ENCODE measurements at places on chromosomes 7 and 10.
A peak's percentile ranks its signal among the peaks of the same experiment; 100 is the strongest.

DNA sequence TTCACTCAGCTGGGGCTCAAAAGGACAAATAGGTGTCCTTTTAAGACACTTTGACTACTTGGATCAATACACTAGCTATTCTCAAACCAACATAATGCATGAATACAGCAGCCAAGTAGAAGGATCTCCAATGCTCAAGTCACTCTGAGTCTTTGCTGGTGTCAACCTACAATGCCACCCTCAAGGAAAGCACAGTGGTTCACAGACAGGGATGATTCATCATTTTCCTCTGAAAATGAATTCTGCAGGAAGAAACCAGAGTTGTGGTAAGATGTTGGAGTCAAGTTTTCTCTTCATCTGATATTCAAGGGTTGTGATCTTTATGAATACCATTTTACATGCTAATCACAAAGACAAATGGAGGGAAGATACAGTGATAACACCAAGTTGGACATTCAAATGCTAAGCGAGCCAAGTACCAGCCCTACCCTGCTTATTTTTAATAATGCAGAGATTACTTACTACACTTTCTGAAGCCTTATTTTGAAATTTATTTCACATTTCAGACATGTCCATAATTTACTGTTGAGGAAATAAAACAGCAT lies 143.1 kb upstream of the FGFR2 start:
- DNase-seq, result no peak

DNA sequence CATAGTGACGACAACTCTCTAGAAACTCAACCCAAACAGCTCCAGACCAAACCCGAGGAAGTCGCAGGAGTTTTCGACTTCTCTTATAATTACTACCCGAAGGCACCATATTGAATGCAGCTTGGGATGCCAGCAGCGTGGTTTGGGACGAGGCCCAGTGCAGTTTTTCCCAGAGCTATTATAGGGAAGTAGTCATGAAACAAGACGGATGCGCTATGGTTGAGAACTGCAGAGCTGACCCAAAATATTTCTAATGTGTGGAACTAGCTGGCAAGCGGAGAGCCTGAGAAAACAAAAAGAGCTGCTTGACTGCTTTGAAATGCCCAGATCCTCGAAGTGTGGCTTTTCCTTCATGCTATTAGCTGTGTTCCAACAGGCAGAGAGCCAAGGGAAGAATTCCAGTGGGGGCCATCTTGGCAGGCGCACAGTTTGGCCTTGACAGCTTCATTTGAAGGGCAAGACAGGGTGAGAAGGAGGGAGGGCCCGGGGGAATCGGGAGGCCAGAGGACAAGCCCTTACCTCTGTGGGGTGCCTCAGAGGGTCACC lies 122.7 kb downstream of the CUL2 start:
- no peak for DNase-seq

DNA sequence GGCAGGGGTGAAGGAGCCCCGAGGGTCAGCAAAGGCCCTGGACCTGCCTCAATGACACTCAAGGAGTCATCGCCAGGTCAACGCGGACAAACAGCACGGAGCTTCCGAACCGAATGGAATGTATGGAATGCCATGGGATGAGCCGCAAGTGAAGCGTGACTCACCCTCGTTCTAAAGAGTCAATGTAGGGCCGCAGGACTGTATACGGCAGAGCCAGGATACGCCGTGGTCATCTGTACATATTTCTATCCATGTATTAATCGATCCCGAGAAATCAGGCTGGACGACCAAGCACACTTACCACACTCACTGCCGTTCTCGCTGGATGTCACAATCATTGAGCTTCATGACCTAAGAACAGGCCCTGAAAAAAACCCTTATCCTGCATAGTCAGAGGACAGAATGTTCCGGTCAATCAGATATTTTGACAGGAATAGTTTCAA lies 4.3 kb downstream of the SNX8 start:
- peak; percentile 55 for DNase-seq

DNA sequence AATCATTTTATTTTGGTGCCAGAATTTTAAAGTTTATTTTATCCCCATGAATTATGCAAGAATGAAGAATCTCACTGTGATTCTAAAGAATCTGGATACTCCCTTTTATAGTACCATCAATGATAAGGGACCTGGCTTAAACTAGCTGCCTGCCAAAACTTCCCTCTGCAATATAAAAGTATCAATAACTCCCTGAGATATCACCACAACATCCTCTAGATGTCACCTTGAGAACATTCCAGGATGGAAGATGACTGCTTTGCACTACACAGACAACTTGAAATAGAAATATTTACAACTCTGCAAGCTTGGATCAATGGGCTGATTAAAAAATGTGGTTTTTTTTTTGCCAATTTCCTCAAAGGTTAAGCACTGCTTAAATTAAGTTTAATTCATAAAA lies 142.1 kb downstream of the SLC25A13 start:
- DNase-seq, result no peak

- DNase-seq, result no peak
Observed at GRCh38 chr7:144109283-144109682, at the start of gene OR2A2. TSS of gene OR2A2 (plus strand) at chr7:144109583. CDS start at chr7:144109583, 0 bp downstream.

DNA sequence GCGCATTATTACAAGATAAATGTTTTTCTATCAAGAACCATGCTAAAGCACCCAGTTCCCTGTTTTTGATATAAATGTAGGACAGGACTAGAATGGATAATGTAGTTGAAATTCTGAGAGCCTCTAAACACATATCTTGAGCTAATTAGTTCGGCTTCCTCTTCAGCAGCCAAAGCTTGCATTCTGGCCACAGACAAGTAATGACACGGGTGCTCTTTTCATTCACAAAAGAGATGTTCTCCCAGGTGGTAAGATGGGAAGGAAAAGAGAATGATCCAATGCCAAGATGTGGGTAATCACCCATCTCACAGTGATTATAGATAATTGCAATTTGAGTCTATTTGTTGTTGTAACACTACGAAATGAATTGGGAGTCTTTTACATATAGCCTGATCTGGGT lies 246.5 kb downstream of the KIAA1217 start:
- DNase-seq, result no peak

DNA sequence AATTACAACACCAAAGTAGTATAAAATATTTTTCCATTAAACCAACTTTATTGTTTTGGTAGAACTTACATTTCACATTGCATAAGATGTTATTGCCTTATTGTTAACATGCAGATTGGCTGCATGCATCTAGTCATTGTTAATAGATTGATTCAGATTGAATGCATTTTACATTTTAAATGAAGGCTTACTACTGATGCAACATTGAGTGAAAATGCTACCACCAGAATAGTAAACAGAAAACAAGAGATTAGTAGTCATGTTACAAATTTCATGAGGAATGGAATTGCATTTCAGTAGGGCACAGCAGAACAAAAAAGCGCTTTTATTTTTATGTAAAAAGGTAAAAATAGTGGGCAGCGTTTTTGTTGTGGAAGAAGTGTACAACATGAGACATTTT lies 298.3 kb downstream of the ARL4A start:
- no peak for DNase-seq

GRCh38 chr10:103613616-103614015 lies 120.1 kb downstream of the NEURL1 start:
- no peak for DNase-seq

GRCh38 chr10:112986544-112987190 lies 36.6 kb downstream of the TCF7L2 start:
- DNase-seq, result no peak

DNA sequence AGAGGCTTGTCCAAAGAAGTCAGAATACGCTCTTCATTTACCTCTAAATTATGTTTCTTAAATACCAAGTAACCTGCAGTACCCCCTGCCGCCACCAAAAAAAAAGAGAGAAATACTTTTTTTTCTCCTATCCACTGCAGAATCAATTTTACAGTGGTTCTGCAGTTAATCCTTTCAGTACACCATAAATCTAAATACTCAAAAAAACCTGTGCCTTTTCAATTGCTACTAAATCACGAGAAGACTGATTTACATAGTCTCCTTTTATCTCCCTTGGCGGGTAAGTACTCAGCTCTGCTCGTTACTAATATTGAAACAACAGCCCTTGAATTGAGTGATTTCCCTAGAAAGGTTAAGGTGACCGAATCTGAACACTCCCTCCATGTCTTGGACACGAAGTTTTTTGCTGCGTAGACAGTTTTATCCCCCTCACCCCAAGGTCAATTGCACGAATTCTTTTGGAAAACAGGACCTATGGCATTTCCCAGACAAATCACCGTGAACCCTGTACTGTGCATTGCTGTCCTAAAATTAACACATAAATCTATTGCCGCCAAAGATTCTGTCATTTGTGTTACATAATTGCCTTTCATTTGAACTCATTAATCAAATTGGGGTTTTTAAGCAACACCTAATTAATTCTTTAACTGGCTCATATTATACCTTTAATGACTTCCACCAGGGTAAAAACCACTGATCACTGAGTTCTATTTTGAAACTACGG lies 512 bp upstream of the VIM start:
- no peak for DNase-seq

- no peak for DNase-seq
Observed at GRCh38 chr7:91194841-91195240, 69.4 kb upstream of the FZD1 start.

- no peak for DNase-seq
Observed at GRCh38 chr7:133433165-133433812, 180.4 kb downstream of the EXOC4 start.

- no peak for DNase-seq
Observed at GRCh38 chr7:120353171-120353570, 80.2 kb downstream of the KCND2 start.

DNA sequence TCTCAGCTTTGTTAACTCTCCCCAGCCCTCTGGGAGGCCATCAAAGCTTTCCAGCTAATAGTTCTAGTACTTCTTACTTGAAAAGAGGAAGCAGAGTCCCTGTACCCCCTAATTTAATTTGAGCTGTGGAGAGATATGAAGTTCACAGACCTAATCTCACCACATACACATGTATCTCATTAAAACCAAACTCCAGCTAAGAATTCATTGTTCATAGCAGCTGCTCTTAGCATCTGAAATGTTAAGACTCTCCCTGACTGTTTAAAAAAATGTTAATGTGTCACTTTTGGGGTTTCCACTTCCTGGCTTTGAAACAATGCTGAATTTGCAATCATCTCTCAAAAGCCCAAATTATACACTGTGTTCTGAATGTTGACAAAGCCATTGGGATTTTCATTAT lies 16.2 kb upstream of the MRC1 start:
- no peak for DNase-seq

GRCh38 chr7:87127019-87127418 lies 25.2 kb upstream of the DMTF1 start:
- DNase-seq, result no peak

DNA sequence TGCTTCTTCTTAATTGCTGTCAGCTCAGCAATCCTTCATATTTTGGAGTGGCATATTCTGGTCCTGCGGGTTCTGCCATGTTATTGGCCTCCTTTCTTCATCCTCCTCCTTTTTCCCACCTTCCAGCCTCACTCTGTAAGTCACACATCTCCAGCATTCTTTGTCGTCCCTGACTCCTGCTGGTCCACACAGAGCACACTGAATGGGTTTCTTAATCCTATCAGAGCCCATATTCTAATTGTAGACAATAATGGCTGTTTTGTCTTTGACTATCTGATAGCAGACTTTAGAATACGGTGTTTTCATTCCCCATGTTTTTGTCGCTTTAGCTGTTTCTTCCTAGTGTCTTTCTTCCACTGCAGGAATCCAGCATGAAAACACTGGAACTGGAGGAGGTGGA lies 389.6 kb downstream of the REEP3 start:
- DNase-seq, result no peak

DNA sequence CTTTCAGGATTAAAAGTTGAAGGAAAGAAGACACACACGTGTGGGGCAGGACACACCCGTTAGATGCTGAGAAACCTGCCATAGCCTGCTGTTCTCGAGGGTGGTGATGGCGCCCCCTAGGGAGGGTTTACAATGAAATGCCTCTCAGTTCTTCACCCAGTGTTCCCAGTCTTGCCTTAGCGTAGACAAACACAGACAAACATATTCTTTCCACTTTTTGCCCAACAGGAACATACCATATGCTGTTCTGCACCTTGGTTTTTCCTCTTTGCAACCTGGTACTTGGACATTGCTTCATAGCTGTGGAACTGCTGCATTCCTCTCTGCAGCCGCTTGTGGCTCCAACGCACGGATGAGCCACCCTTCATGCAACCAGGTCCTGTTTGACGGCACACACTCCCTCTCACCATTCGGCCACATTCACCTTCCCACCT lies 23.3 kb upstream of the HSPA12A start:
- no peak for DNase-seq

DNA sequence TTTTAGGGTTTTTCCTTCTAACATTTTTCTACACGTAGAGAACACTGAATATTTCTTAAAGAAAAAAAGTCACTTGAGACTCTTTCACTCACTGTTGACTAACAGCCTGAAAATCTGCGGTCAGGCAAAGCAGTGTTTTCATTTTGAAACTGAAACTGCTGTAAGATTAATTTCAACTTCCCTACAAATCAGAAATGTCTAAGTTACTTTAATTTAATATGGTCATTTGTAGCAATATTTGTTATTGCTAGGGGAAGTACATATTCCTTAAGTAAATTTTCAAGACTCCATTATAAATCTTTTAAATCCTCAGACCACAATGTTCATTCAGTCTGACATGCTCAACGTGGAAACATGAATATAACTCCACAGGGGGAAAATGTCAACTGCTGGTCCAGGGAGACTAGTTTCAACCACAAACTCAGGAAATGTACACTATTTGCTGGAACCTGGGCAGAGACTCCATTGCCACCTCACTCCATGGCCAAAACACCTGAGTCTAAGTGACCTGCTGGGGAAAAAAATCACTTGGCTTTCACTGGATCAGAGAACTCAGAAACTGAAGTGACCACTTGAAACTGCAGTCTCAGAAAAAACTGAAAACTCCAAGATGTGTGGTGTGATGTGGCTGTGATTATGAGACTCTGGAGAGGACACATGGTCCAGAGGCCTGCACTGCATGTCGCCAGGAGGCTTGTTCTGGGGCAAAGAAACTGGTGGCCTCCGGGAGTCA lies 161.2 kb downstream of the TAX1BP1 start:
- no peak for DNase-seq

GRCh38 chr7:134825666-134826065 lies 46.2 kb downstream of the CALD1 start:
- no peak for DNase-seq

- no peak for DNase-seq
Observed at GRCh38 chr7:14047709-14048399, 58.4 kb upstream of the ETV1 start.

DNA sequence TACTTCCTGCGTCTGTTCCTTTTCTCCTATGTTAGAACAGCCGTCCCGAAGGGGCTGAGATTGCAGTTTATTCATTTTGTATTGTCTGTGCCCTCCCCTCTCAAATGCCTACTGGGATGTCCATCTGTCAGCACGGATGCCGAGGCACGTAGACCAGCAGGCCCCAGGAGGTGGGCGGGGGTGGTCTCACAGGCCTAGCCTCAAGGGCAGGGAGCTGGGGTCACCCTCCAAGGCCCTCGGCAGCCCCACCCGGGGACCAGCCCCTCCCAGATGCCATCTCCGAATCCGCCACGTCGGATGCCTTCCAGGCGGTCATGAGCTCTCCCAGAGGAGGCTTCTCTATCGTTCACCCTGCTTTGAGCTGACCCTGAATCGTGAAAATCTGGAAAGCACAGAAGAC lies 59.7 kb downstream of the ELFN1 start:
- no peak for DNase-seq

GRCh38 chr10:109851616-109852474 lies 71.5 kb downstream of the XPNPEP1 start:
- no peak for DNase-seq

GRCh38 chr10:95628786-95629185 lies 27.7 kb downstream of the ALDH18A1 start:
- DNase-seq, result no peak
